ENCODE measurements at places on chromosomes 6 and 20.

DNA sequence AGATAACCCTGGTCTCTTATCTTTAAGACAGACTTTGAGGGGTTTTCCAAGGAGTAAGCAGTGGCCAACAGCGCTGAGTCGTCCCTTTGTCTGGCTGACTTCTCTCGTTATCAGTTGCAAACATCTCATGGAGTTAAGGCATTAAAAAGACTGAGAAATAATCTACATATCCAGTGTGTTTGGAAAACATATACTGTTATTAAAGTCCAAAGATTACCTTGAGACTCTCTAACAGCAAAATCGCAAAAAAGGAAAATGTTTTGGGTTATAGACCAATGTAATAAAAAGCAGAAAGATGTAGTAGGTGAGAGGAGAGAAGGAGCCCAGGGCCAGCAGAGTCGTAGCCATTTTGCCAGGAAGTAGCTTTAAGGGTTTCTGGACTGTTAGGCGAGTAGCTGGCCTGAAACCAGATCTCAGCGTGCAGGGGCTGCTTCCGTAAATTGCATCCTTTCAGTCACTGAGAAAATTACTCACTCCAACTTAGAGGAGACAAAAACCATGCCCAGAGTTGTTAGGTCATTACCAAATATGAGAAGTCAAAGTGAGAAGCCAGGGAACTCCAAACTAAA, 24.6 kb downstream of the MYLK4 start:
- DNase-seq, result peak; percentile 85

- DNase-seq, result no peak
These were observed 167.9 kb upstream of the STMND1 start for GRCh38 chr6:16933961-16934360.

GRCh38 chr20:11378252-11378651, 539.4 kb upstream of the BTBD3 start:
- no peak for DNase-seq

DNA sequence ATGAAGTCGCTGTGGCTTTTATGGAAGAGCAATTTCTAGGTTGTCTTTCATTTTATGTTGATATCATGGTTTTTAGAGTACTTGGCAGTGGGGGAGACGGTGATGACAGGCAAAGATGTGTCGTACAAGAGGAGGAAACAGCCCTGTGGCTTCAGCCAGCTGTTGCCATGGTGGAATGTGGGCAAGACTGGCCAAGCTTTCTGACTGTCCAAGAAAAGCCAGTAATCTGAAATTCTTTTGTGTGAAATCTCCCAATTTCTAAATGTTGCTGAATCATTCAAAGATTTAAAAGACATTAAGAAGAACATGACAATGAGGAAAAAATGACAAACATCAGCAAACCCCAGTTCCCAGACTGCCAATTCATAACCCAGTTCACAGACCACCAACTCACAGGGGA, 23.1 kb downstream of the PFDN4 start:
- no peak for DNase-seq

GRCh38 chr6:82415820-82416219, 52.2 kb downstream of the TPBG start:
- peak; percentile 50 for DNase-seq

- peak; percentile 6 for DNase-seq
These were observed 927 bp downstream of the IL20RA start for GRCh38 chr6:137043710-137044365.

- no peak for DNase-seq
These were observed 101.3 kb upstream of the ESR1 start for GRCh38 chr6:151705993-151706733.

DNA sequence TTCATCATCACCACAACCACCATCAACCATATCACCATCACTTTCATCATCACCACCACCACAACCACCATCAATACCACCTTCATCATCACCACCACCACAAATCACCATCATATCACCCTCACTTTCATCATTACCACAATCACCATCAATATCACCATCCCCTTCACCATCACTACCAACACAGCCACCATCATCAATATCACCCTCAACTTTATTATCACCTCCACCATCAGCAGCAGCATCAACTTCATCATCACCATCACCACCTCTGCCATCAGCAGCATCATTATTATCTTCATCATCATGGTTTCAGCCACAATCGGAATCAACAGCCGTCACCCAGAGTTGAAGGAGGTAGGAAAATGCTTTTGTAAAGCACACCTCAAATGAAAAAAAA, 225.7 kb upstream of the SULF2 start:
- no peak for DNase-seq

- peak; percentile 62 for DNase-seq
These were observed 13.1 kb downstream of the RPS10 start for GRCh38 chr6:34412643-34413214.

DNA sequence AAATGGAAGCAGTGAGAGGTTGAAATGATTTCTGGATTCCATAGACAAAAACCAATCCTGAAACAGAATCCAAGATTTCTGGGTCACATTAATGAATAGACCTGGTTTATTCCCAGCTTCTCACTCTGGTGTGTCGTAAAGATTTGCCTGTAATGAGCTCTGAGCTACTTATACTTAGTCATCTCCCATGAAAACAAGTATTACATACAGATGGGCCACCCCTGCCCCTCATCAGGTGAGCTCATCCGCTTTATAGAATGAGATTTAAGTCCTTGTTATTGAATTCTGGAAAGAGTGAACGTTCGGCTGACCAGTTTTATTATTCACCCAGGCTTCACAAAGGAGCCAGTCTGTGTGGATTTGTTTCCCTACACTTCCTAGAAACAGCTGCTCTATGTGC, 47.1 kb upstream of the TMEM181 start:
- no peak for DNase-seq

GRCh38 chr20:33521461-33521860, 31.6 kb downstream of the CBFA2T2 start:
- no peak for DNase-seq

GRCh38 chr6:149060300-149060984, 257.1 kb upstream of the TAB2 start:
- DNase-seq, result no peak

DNA sequence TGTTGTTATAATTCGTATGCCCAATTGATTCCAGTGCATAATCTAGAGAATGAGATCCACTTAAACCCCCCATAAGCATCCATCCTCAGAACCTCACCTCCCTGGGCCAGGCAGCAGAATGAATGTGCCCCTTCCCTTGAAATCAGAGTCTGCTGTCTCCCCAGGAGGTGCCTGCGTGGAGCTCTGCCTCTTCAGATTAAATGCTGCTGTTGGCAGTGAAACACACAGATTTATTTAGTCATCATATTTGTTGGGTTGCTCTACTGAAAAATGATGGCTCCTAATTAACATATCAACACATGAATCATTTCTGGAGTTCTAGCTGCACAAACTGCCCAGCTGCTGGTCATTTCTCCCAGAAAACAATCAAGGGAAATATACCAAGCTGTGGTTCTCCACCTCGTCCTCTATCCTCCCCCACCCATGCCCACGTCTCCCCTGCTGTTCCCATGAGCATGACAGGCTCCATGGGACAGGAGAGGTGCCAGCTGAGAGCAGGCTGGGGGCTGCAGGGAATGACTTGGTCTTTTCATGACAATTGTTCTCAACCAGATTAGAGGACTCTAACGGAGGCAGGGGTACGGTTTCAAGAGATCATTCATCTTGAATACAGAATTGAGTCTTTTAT, 633.1 kb downstream of the CDH26 start:
- no peak for DNase-seq

DNA sequence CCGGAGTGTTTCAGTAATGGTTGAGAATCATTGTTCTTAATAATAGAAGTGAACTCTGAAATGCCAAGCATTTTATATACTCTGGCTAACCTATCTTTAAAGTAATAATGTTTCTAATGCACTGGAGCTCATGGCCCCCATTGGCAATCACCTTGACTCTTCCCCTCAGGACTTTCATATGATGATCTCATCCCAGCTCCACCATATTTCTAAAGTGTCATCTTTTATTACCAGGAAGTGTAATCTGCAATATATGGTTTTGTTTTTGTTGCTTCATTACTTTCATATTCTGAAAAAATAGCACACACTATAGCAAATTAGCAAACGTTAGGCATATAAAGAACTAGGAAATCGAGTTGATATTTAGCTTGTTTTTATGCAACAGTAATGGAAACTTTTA, 60.3 kb downstream of the TULP4 start:
- DNase-seq, result no peak

DNA sequence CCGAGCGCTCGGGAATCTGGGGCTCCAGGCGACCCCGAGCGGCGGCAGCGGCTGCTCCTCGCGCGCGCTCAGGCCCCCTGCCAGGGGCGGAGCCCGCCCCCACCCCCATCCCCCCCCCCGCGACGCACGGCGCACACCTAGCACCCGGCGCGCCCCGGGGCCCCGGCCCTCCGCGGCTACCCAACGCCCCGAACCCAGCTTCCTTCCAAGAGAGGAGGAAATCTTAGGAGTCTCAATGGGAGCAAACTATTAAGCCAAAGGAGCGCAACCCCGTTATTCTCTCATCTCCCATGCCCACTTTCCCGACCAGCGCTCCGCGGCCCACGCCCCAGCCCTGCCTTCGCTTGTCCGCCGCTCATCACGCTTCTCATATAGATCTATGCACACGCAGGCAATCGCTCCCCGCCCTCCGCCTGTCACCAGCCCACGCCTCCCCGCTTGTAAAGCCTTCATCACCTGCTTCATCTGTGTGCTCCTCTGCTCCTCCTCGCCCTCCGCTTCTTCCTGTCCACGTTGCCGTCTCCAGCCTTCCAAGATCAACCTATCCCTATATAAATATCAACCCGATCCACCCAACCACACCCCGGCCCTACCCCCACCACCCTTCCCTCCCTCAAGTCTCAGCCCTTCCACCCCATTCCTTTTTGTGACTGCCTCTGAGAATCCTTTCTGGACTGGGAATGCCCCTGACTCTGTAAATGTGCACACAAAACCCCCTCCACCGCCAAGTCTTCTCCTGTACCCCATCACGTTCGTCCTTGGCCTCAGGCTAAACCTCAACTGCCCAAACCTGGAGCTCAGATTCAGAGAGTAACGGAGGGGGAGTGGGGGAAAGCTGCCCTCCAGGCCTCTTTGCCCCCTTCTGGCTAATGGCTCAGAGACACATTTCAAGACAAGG, at the start of gene DLK2:
DLK2 (minus strand) TSS at position 18 of the 898 bp plus-strand sequence. CDS start 723 bp downstream, outside the sequence.
- DNase-seq, result peak; percentile 29

DNA sequence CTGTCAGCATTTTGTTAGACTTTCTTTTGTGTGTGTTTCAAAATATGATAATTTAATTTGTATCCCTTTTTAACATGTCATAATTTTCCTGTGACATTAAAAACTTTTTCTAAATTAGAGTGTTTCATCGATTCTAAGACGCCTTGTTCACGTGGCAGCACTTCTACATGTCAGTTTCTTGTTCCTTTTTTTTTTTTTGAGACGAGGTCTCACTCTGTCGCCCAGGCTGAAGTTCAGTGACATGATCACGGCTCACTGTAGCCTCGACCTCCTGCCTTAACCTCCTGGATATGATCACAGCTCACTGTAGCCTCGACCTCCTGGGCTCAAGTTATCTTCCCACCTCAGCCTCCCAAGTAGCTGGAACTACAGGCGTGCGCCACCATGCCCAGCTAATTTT, 27.6 kb upstream of the ADRM1 start:
- no peak for DNase-seq

DNA sequence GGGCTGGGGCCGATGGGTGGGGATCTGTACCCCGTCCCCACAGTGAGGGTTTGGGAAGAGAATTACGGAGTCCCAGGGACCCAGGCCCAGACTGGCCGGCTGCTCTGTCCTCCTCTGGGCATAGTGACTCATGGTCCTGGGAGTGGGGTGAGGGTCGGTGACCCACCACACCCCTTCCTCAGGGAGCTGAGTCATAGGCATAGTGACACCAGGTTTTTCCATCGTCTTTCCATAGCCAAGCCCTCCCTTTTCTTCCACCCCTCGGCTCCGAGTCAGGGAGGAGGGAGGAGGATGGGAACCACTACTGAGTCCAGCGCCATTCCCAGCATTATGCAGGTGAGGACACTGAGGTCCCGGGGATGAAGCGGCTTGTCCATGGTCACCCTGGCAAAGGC, 8.9 kb downstream of the CYP21A2 start:
- no peak for DNase-seq

DNA sequence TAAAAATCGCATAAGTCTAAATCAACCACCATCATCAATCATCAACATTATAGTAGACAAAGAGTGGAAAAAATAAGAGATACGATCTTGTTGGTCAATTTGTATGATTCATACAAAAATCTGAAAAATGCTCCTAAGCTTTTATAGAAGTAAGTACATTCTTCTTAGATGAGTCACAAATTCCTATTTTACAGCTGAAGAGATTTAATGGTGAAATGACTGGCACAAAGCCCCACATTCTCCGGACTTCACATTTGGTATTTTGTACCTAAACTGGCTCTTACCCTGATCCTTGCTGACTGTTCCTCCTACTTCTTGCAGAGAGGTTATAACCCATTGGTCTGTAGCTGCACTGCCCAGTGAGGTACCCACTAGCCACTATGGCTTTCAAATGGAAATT, 29.9 kb upstream of the PREP start:
- DNase-seq, result peak; percentile 93

- no peak for DNase-seq
These were observed 118.8 kb upstream of the FERMT1 start for GRCh38 chr20:6241591-6241990.

DNA sequence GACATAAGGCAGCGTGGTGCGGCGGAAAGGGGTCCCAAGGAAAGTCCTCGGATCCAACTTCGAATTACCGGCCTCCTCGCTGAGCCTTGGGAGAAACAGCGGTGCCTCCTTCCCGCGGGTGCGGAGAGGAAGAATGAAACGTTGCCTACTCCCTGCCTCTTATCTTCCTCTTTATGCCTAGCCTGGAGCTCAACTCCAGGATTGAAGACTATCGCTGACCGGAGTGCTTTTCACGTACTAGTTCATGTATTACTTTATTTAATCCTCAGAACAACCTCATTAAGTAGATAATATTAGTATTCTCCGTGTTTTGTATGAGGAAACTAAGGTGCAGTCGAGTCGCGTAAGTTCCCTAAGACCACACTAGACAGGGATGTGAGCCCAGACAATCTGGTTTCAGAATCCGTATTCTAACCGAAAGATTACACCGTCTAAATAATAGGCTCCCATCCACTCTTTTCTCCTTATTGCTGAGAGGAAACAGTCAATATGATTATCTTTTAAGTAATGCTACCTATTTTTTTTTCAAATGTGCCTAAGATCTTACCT, 793 bp upstream of the PDSS2 start:
- no peak for DNase-seq

DNA sequence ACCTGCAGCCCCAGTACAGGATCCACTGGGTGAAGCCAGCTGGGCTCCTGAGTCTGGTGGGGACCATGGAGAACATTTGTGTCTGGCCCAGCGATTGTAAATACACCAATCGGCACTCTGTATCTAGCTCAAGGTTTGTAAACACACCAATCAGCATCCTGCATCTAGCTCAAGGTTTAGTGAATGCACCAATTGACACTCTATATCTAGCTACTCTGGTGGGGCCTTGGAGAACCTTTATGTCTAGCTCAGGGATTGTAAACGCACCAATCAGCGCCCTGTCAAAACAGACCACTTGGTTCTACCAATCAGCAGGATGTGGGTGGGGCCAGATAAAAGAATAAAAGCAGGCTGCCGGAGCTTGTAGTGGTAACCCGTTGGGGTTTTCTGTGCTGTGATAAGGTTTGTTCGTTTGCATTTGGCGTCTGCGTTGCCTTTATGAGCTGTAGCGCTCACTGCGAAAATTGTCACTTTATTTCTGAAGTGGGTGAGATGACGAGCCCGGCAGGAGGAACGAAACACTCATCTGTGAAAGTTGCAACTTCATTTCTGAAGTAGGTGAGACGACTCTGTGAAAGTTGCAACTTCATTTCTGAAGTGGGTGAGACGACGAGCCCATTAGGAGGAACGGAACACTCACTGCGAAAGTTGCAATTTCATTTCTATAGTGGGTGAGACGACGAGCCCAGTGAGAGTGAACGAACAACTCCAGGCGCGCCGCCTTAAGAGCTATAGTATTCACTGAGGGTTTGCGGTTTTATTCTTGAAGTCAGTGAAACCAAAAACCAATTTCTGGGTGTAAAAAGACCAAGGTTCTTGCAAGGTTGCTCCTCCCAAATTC, 31.1 kb downstream of the SERPINB6 start:
- DNase-seq, result no peak

Data from NCI-H226 (cell line).